NCI-H524 treated with DMSO at 0.1 percent for 48 hours (cell line): ENCODE measurements at places on chromosomes 4 and X.

GRCh38 chr4:105283501-105283900, 136.8 kb downstream of the TET2 start:
- no peak for DNase-seq

DNA sequence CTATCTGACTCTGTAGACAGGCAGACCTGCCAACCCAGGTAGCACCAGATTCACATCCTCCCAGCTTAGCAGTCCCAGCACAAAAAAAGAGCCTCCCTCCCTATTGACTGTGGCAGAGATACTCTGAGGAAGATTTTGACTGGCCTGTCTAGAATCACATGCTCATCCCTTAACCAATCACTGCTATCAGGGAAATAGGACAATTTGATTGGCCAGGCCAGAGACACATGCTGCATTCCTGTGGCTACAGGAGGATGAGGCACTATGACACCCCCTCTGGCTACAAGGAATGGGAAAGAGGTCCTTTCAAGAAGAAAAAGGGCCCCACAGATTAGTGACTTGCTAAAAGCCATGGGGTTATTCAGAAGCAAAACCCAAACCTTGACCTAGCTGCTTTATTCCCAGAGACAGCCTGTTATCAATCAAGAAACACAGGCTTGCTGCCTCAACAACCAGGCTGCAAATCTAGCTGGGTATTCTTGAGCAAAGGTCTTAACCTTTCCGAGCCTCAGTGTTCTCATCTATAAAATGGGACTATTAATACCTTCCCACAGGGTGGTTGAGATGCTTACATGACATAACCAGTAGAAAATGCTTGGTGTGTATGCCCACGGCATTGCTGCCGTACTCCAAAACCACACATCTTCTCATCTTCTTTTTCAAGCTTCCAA, 147.6 kb downstream of the BCOR start:
- DNase-seq = no peak

GRCh38 chr4:127606823-127607222, 25.9 kb upstream of the INTU start:
- DNase-seq = no peak

DNA sequence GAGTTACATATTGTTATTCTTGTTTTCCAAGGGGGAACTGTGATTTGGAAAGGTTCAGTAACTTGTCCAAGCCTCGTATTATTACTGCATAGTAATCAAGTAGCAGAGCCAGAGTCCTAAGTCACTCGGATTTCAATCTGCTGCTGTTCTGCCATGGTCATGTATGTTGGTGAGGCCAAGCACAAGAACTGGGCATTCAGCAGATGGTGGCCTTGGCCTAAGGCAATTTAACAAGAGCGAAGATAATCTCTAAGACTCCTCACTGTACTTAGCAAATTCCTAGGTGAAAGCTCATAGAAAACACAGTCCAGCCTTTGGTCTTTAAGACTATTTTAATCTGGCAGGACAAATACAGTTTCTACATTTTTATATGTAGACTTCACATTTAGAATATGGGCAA, 64.8 kb downstream of the NDST3 start:
- no peak for DNase-seq

- no peak for DNase-seq
Observed at GRCh38 chr4:103008875-103009729, 10.4 kb downstream of the SLC9B1 start.

GRCh38 chrX:110588164-110588563, 207.5 kb downstream of the CHRDL1 start:
- DNase-seq = peak; percentile 94

GRCh38 chrX:119643696-119644095, 37.5 kb upstream of the NKRF start:
- no peak for DNase-seq
